Large intestine (tissue), 12 donors: ENCODE measurements at places on chromosomes 3 and 15.

DNA sequence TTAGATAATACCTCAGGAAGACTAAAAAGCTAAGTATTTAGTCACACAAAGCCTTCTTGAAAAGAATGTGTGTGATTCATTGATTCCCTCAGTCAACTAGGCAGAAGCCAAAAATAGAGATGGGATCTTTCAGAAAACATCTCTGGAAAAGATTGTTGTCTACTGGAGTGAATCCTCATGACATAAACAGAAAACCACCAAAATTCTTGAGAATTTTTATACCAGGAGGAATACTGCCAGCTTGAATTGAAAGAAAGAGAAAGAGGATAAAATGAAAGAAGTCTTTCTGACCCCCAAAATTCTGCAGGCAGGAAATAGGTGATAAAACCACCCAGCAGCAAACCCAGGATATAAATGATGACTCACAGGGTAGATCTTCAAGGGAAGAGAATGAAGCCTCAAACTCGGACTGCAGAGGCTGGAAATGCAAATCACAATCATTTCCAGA lies 363.1 kb upstream of the PLSCR5 start:
- no peak for DNase-seq

DNA sequence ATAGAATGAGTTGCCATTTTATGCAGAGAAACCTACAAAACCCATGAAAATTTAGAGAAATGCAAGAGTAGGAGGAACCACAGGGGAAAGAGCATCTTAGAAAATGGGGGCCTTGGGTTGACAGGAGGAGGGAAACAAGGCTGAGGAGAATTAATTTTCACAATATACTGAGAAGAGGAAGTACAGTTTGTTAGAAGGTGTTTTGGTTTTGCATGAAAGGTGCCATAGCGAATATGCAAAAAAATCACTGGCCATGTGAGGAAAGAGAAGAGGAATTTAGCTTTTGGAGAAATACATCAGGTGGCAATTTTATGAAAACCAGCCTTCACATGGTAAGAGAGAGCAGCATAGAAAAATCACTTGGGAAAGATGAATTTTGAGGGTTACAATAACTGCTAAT lies 413.9 kb upstream of the C2CD4B start:
- DNase-seq: no peak

GRCh38 chr15:88430051-88430450 lies 37.1 kb downstream of the MRPL46 start:
- no peak for DNase-seq

- DNase-seq: no peak
These were observed 6.8 kb downstream of the ESYT3 start for GRCh38 chr3:138441256-138441655.

DNA sequence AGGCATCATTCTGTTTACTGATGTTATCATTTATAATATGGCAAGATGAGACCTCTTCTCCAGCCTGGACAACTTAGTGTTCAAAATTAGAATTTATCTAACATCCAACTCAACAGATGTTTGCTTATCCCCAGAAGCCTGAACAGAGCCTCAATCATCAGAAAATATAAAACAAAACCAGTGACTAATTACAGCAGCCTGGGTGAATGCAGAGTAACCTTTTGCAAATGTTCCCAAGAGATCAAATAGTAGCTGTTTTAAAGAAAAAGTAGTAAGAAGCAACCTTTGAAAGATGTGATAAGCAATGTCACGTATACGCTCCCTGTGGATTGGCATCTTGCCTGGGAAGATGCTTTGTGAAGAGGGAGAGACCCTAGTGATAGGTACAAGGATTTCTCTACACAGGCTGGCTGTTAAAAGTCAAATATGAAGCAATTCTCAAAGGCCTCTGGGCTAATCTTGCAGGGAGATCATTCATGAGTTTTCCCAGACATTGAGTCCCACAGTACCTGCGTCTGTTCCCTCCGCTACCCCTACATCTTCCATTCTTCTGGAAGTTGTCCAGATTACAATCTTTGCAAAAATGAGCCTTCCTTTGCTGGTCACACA lies 39.3 kb upstream of the PRICKLE2 start:
- no peak for DNase-seq

DNA sequence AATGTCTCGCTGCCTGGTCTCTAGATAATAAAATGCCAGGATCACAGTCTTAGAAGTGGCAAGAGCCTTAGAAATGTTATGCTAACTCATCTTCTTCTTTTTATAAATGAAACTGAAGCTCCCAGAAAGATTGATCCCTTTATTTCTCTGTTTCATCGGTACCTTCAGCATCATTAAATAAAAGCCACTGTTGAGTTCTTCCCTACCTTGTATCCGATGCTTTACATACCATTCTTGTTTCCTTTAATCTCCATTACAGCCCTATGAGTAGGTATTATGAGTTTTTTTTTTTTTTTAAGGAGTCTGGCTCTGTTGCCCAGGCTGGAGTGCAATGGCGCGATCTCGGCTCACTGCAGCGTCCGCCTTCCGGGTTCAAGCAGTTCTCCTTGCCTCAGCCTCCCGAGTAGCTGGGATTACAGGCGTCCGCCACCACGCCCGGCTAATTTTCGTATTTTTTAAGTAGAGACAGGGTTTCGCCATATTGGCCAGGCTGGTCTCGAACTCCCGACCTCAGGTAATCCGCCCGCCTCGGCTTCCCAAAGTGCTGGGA lies 815 bp upstream of the ABCC5 start:
- no peak for DNase-seq

GRCh38 chr15:75647370-75648155 lies at the start of gene SNX33:
SNX33 (plus strand) TSS chr15:75647912; CDS start chr15:75649103, 1,191 bp downstream.
- peak; percentile 70 for DNase-seq

DNA sequence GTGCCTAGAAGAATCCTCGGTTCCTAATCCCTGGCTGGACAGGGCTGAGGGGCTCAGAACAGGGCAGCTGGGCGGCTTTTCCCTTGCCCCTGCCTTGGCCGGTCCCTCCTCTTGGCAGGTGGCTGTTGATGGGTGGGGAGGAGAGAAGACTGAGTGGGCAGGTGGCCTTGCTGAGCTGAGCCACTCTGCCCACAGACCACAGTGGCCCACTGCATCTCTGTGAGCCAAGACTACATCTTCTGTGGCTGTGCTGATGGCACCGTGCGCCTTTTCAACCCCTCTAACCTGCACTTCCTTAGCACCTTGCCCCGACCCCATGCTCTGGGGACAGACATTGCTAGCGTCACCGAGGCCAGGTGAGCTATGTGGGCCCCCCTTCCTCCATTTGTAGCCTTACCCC lies 14.5 kb upstream of the JMJD7 start:
- DNase-seq: no peak

GRCh38 chr15:70132139-70132538 lies 34.4 kb upstream of the TLE3 start:
- no peak for DNase-seq

GRCh38 chr15:25797936-25798901 lies 64.9 kb downstream of the ATP10A start:
- DNase-seq: no peak

GRCh38 chr3:138438896-138439295 lies 4.5 kb downstream of the ESYT3 start:
- no peak for DNase-seq

- DNase-seq: no peak
These were observed 3.2 kb downstream of the AEN start for GRCh38 chr15:88624156-88624970.

GRCh38 chr15:64813075-64813474 lies 12.4 kb downstream of the PIF1 start:
- no peak for DNase-seq

GRCh38 chr3:49119036-49119435 lies 1.6 kb downstream of the USP19 start:
- no peak for DNase-seq

- DNase-seq: no peak
These were observed 35.9 kb downstream of the ITPR1 start for GRCh38 chr3:4528819-4529600.

GRCh38 chr15:61655881-61656280 lies 404.4 kb downstream of the VPS13C start:
- no peak for DNase-seq

DNA sequence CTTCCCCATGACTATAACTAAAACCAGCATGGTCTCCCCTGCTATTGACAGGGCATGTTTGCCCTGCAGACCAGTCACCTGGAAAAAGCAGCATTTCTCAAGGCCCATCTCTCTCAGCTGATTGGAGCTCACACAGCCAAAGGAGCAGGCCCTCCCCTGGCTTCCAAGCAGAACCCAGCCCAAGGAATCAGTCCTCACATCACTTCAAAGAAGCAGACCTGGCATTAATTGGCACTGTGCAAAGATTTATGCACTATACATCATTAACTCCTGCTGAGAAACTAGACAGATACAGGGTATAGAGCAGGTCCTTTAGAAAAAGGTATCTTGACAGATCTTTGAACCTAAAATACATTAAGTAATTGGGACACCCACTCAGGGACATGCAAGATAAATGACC lies 323.8 kb upstream of the PPP2R3A start:
- no peak for DNase-seq

DNA sequence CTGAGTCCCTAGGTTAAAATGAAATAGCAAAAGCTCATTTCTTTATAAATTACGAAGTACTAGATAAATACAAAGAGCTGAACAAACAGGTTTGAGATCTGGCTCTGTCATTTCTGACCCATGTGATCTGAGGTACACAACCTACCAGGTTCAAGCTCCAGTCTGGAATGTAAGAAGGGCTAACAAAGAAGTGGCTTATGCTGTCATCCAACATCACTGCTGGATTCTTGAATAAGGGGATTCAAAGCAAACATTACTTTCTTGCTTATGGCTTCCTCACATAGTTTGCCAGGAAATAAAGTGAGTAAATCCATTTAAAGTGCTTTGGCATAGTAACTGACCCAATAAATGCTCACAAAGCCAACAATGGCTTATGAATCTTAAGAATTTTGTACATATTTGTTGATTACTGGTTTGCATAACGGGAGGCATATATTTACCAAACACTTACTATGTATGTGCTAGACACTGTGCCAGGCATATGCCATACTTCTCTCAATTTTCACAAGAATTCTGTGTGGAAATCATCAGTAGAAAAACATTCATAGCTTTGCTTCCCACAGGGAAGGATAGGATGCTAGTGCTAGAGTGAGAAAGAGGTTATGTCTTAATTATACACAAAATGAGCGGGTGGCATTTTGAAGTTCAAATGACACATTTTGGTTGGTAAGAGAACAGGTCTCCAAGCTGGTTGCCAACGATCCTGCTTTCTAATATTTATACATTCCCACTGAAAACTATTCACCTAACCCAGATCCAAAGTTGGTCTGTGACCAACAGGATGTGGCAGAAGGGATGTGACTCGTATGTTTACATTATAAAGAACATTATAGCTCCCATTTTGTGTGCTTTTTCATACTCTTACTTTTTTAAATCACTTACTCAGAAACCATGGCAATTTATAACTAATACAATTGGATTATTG lies 38.7 kb upstream of the CSPG5 start:
- DNase-seq: no peak

DNA sequence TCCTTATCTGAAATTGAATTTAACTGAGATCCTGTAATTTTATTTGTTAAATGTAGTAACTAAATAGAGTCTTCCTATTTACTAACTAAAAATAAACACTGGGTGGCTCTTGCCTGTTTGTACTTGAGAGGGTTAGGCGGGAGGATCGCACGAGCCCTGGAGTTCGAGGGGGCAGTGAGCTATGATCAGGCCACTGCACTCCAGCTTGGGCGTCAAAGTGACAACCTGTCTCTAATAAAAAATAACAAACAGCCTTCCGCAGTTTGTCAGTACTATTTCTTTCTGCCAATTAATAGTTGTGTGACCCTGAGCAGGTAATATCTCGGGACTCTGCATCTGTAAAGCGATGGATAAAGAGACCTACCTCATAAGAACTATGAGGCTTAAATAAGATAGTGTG lies 768 bp upstream of the PDE12 start:
- no peak for DNase-seq

GRCh38 chr15:68553994-68554720 lies 24.6 kb upstream of the CORO2B start:
- DNase-seq: peak; percentile 38

GRCh38 chr15:91952216-91952615 lies 98.7 kb downstream of the SLCO3A1 start:
- DNase-seq: no peak

DNA sequence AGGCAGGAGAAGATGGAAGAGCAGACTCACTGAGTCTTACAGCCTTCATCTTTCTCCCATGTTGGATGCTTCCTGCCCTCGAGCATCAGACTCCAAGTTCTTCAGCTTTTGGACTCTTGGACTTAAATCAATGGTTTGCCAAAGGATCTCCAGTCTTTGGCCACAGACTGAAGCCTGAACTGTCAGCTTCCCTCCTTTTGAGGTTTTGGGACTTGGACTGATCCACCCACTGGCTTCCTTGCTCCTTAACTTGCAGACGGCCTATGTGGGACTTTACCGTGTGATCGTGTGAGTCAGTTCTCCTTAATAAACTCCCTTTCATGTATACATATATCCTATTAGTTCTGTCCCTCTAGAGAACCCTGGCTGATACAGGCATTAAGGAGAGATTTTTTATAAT lies 62.4 kb upstream of the TNIK start:
- DNase-seq: no peak

GRCh38 chr3:102038477-102039142 lies 189.3 kb downstream of the NFKBIZ start:
- DNase-seq: no peak

GRCh38 chr3:38163117-38163840 lies 2.1 kb upstream of the OXSR1 start:
- DNase-seq: no peak

GRCh38 chr3:188076176-188076575 lies 77.8 kb upstream of the LPP start:
- DNase-seq: no peak

DNA sequence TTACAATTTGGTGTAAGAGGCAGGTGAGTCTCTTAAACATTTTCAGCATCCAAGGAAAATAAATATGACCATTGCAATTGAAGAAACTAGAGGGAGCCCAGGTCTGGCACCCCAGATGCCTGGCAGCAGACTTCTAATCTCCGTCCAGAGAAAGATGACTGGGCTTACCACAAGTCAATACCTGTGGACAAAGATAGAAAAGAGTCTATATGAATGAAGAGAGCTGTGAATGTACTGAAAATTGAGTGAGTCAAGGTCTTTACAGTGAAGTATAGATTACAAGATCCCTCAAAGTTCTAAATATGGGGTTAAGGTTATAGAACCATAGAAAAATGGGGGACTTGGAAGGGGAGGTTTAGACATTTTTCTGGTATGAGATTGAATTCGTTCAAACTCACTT lies 827.4 kb upstream of the NR2F2 start:
- DNase-seq: no peak

DNA sequence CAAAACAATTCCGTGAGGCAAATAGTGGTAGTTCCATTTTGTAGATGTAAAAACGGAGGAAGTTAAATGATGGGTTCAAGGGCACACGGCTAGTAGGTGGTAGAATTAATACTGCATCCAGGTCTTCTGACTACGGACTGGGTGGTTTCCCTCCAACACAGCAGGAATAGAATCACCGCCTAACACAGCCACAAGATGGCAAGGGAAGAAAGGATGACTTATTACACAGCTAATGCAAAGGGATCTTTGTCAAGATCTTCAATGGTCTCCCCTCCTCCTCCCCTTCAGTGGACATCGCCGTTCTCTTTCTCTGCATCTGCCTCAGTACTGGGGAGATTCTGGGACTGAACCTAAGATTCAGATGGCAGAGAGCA lies 524 bp upstream of the TOPBP1 start:
- DNase-seq: peak; percentile 26
